Activated CD4-positive, alpha-beta T cell treated with anti-CD3 and anti-CD28 coated beads, Interleukin-2, amount 10 ng/mL, durations not matched to agents 24 days and 14 days (primary cell): ENCODE measurements at places on chromosomes 1 and 21. TPM values are rescaled to one million over a fixed set of nuclear protein-coding genes. Genes with fewer than 3 reads are reported as not detected.

UMODL1 gene
- total RNA-seq = not detected in 2 replicates

CORT gene
- 0.40 and 0.52 TPM in 2 replicates for total RNA-seq

DNA sequence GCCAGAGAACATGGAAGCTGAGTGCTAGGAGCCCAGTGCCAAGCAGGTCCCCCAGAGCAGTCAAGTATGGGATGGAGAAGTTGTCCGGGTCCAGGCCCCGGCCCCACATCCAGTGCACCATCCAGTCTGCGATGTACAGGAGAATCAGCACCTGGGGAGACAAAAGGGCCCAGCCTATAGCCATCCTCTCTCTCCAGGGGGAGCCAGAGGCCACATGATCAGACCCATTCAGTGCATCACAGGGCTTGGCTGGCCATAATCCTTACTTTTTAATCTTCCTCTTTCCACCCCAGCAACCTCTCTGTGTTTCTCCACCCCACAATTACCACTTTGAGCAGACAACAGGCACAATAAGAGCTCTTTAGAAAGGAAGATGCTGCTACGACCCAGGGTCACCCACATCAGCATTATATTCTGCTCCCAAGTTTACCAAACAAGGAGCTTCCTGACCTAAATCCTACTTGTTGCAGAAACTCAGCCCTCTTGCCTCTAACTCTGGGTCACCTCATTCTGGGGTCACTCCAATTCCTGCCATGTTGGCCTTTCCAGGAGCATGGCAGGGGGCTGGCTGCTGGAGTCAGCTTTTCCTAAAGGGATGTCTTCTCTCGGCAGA is 16.4 kb upstream of the RAB29 start:
- H3K27ac ChIP-seq = no peak overlapping the region
- no peak overlapping the region for H3K4me3 ChIP-seq
- H3K4me1 ChIP-seq = peaks cover 3% of the 10 kb centered on the region
- DNase-seq = peak; percentile 89

DNA sequence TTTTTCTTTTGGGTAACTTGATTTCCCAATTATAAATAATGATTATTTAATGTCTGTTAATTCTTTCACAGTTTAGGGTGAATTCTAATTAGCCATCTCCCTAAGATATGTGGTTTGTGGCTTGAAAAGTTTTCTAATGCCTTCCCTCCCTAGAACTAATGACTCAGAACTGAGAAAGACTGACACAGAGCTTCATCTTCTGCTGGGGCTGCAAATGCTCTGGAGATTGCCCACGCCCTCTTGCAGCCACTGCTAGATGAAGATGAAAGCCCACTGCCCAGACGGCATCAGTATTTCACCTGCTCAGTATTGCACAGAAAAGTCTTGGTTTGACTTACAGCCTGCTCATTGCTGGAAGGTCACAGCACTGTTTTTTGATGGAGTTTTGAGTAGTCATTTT is 101.5 kb downstream of the ST6GALNAC3 start:
- no peak for DNase-seq
- no peak overlapping the region for H3K4me3 ChIP-seq
- no peak overlapping the region for H3K27ac ChIP-seq
- peaks cover 1% of the 10 kb centered on the region for H3K27me3 ChIP-seq
- no peaks in the 10 kb centered on the region for H3K36me3 ChIP-seq

DNA sequence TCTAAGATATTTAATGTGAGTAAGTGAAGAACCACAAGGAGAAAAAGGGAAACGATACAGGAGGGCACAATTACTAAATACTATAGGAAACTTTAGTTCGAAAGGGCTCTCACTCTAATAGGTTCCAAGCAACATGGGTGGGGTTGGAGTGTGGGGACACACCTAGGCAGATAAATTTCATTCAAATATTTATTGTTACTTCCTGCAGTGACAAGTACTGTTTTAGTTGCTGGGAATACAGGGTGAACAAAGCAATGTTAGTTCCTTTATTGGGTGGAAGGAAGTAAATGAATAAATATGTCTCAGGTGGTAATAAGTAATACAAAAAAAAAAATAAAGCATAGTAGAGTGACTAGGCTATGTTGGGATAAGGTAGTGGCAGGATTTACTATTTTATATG is 73.2 kb upstream of the B3GALT2 start:
- H3K4me3 ChIP-seq = no peak overlapping the region
- H3K4me1 ChIP-seq = peaks cover 6% of the 10 kb centered on the region
- no peak for DNase-seq

GRCh38 chr1:180376253-180376652 is 126.1 kb downstream of the ACBD6 start:
- no peak overlapping the region for H3K4me3 ChIP-seq
- H3K36me3 ChIP-seq = peaks cover 29% of the 10 kb centered on the region
- H3K27ac ChIP-seq = no peak overlapping the region
- H3K27me3 ChIP-seq = no peaks in the 10 kb centered on the region
- H3K4me1 ChIP-seq = peaks cover 15% of the 10 kb centered on the region

KRTAP6-3 gene
- total RNA-seq = not detected in 2 replicates

BNIPL gene
- total RNA-seq = 0.85 and 1.8 TPM in 2 replicates

- DNase-seq = no peak
- H3K4me3 ChIP-seq = no peak overlapping the region
- no peak overlapping the region for H3K27ac ChIP-seq
- H3K36me3 ChIP-seq = peaks cover 83% of the 10 kb centered on the region
Measured at GRCh38 chr1:40743860-40744259, 39.7 kb upstream of the KCNQ4 start.

GRCh38 chr1:200634261-200635122 is 13.9 kb upstream of the KIF14 start:
- peaks cover under 1% of the 10 kb centered on the region for H3K4me1 ChIP-seq
- no peak overlapping the region for H3K4me3 ChIP-seq
- no peak overlapping the region for H3K27ac ChIP-seq
- no peak for DNase-seq
- peaks cover 4% of the 10 kb centered on the region for H3K27me3 ChIP-seq
- no peaks in the 10 kb centered on the region for H3K36me3 ChIP-seq

GSTM5 gene
- total RNA-seq = 0.07 TPM in 1 of 2 replicates, not detected in the other

DNA sequence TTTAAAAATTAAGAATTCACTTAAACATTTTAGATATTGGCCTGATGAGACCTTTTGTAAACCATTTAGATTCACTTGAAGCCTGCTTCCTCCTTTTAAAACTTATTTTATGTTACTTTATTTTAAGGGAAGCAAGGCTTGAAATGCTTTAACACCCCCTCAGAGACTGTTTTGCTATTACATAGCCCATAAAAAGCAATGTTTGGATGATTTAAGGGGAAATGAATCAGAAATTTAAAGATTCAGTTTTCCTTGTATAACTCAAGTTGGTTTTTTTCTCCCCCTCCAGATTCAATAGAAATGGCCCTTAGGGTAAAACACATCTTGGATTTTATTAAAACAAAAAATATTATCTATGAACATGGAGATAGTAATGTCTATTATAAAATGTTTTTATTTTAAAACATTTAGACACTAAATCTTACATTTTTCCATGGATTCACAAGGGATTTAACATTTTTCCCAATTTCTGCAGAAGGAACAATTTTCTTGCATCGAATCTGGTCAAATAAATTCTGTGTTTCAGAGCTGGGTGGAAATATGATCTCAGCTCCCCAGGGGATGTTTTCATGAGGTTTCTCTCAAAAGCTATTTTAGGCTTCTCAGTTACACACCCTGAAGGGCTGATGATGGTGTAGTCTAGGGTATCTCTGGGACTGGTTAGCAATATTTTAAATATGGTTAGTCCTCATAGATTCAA is 69.3 kb upstream of the WARS2 start:
- DNase-seq = no peak
- no peaks in the 10 kb centered on the region for H3K27me3 ChIP-seq
- no peaks in the 10 kb centered on the region for H3K36me3 ChIP-seq
- no peaks in the 10 kb centered on the region for H3K4me1 ChIP-seq

KIF2C gene
- 78.1 and 82.7 TPM in 2 replicates for total RNA-seq

DNA sequence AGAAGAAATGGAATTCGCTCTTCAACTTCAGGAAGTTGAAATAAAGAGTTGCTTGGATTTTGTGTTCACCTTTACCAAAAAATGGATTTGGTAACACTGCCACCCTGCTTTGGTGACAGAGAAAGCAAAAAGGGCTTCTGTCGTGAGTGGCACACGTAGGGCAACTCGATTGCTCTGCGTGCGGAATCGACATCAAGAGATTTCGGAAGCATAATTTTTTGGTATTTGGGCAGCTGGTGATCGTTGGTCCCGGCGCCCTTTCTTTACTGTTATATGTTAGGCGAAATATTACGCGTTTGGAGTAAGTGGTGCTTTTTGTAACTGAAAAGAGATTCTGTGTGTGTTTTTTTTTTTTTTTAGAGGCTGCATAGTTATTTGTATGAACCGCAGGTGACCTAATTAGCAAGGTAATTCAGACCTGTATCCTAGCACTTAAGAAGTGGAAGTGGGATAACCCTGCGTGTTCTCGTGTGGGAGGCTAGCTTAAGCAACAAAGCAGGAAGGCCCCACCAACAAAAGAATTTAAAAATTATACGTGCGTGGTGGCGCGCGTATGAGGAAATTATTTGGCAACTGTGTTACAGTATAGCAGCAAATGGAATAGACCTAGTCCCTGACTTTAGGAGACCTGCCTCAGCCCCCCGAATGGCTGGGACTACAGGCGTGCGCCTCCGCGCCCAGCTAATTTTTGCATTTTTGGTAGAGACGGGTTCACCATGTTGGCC is at the start of gene RNU11:
RNU11 (plus strand) TSS at position 127 of the 725 bp plus-strand sequence.
- DNase-seq = peak; percentile 96
- peak within 1 kb of the TSS; percentile 80 for H3K4me3 ChIP-seq
- peak within 1 kb of the TSS; percentile 97 for H3K27ac ChIP-seq
- H3K36me3 ChIP-seq = no peaks in the 10 kb centered on the region
- peaks cover 28% of the 10 kb centered on the region for H3K4me1 ChIP-seq

GRCh38 chr1:56617141-56617540 is 28.0 kb upstream of the PRKAA2 start:
- H3K27me3 ChIP-seq = no peaks in the 10 kb centered on the region
- H3K4me3 ChIP-seq = no peak overlapping the region
- no peak for DNase-seq
- no peaks in the 10 kb centered on the region for H3K4me1 ChIP-seq
- H3K27ac ChIP-seq = no peak overlapping the region
- no peaks in the 10 kb centered on the region for H3K36me3 ChIP-seq

- H3K27ac ChIP-seq = no peak overlapping the region
- H3K4me3 ChIP-seq = no peak overlapping the region
- H3K27me3 ChIP-seq = peaks cover 3% of the 10 kb centered on the region
Measured at GRCh38 chr1:223341121-223341520, 22.9 kb downstream of the SUSD4 start.

- H3K27ac ChIP-seq = no peak overlapping the region
- H3K36me3 ChIP-seq = peaks cover 62% of the 10 kb centered on the region
- no peak overlapping the region for H3K4me3 ChIP-seq
- H3K27me3 ChIP-seq = peaks cover 21% of the 10 kb centered on the region
- peaks cover 12% of the 10 kb centered on the region for H3K4me1 ChIP-seq
- no peak for DNase-seq
Measured at GRCh38 chr21:41410361-41410760, 15.7 kb upstream of the MX1 start.

DNA sequence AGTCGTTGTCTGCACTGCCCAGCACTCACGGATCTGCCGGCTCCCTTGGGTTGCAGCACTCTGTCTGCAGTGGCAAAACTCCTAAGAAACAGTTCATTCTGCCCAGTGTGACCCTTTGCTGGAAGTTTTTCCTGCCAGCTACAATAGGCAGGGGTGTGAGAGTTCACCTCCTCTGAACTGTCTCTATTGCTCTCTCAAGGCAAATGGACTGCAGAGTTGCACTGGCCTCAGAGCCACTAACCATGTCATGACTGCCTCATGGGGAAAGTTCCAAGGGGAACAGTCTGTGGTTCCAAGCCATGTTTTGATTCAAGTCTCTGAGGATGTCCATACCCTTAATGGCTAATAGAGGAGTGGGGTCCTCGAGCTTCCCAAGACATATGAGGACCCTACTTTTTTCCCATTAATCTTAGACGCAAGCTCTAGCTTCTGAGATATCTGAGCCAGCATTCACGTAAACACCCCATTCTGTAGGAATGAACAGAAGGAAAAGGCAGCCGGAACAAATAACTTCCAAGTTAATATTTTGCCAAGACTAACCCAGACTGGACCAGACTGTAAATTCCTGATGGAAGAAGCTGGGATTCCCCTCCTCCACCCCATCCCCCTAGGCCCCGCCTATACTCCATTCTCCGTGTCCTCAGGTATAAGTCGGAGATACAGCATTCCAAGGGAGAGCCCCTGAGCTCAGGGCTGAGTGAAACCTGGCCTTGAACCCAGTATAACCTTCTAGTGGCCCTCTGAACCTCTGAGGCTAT is 93.8 kb upstream of the AKT3 start:
- H3K27me3 ChIP-seq = no peaks in the 10 kb centered on the region
- H3K27ac ChIP-seq = no peak overlapping the region
- DNase-seq = no peak
- H3K4me3 ChIP-seq = no peak overlapping the region
- H3K36me3 ChIP-seq = no peaks in the 10 kb centered on the region

- H3K4me1 ChIP-seq = peaks cover 33% of the 10 kb centered on the region
- no peak for DNase-seq
- peak overlapping the region; percentile 93 for H3K27ac ChIP-seq
- no peaks in the 10 kb centered on the region for H3K36me3 ChIP-seq
Measured at GRCh38 chr1:224333939-224334786, 4.2 kb upstream of the NVL start.

GRCh38 chr1:8889925-8890785 is 11.7 kb upstream of the ENO1 start:
- no peak overlapping the region for H3K27ac ChIP-seq
- H3K27me3 ChIP-seq = no peaks in the 10 kb centered on the region
- H3K36me3 ChIP-seq = no peaks in the 10 kb centered on the region

CHAF1B gene
- total RNA-seq = 33.4 and 36.5 TPM in 2 replicates

- H3K4me1 ChIP-seq = no peaks in the 10 kb centered on the region
- H3K4me3 ChIP-seq = peak overlapping the region; percentile 34
- peaks cover 9% of the 10 kb centered on the region for H3K27me3 ChIP-seq
- no peaks in the 10 kb centered on the region for H3K36me3 ChIP-seq
- H3K27ac ChIP-seq = no peak overlapping the region
- DNase-seq = peak; percentile 75
Measured at GRCh38 chr1:16048573-16049189, 5.1 kb downstream of the CLCNKB start.

DNA sequence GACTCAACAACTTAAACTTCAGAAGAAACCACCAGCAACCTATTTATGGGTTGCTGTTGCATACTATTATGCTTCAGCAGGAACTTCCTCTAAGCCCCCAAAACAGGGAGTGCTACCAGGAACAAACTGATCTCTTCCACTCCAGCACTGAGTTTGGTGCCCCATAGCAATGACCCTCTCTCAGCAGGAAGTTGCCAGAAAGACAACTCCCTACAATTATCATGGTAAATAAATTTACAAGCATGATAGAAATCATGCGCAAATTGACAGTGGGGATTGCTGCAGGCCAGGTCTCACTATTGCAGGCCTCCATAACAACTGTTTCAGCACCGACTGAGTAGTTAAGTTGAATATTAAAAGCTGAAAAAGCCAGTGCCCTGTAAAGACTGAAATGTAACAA is 180.6 kb downstream of the PLA2G4A start:
- no peak for DNase-seq
- H3K27me3 ChIP-seq = no peaks in the 10 kb centered on the region
- no peak overlapping the region for H3K4me3 ChIP-seq
- no peaks in the 10 kb centered on the region for H3K4me1 ChIP-seq
- no peaks in the 10 kb centered on the region for H3K36me3 ChIP-seq

- H3K27me3 ChIP-seq = no peaks in the 10 kb centered on the region
- H3K36me3 ChIP-seq = no peaks in the 10 kb centered on the region
- H3K4me3 ChIP-seq = no peak overlapping the region
- no peak for DNase-seq
- H3K27ac ChIP-seq = no peak overlapping the region
Measured at GRCh38 chr1:32764826-32765569, 52.2 kb downstream of the YARS1 start.
